ENCODE measurements at places on chromosomes 11 and 22. TPM values are rescaled to one million over a fixed set of nuclear protein-coding genes. Genes with fewer than 3 reads are reported as not detected.
A peak's percentile ranks its signal among the peaks of the same experiment; 100 is the strongest.

DNA sequence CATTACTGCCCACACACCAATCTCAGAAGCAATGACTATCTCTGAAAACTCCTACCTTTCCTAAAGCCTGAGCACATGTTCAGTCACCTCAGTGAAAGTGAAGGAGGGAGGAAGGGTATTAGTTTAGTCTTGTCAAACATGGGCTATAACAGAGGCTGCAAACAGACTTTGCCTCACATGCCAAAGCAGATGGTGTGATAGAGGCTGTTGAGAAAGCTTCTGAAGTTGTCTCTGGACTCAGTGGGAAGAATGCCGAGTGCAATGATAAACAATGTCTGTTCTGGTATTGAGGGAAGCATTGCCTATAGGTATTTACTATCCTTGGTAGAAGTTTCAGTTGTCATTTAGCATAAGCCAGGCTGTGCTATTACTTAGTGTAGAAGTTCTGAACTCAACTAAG lies 314.5 kb upstream of the CCDC90B start:
- no peak overlapping the region for H3K27ac ChIP-seq
- H3K4me1 ChIP-seq, result peaks cover 6% of the 10 kb centered on the region
- H3K27me3 ChIP-seq, result peaks cover 4% of the 10 kb centered on the region
- H3K36me3 ChIP-seq, result no peaks in the 10 kb centered on the region

GRCh38 chr11:69078930-69079605 lies 30.3 kb downstream of the TPCN2 start:
- no peak for DNase-seq
- peaks cover 3% of the 10 kb centered on the region for H3K36me3 ChIP-seq
- no peak overlapping the region for H3K4me3 ChIP-seq
- H3K27me3 ChIP-seq, result no peaks in the 10 kb centered on the region

GRCh38 chr22:29030016-29030617 lies 31.5 kb downstream of the C22orf31 start:
- no peak for DNase-seq
- H3K4me1 ChIP-seq, result peaks cover 60% of the 10 kb centered on the region
- no peaks in the 10 kb centered on the region for H3K27me3 ChIP-seq
- peaks cover 17% of the 10 kb centered on the region for H3K36me3 ChIP-seq
- H3K27ac ChIP-seq, result peak overlapping the region; percentile 94
- H3K4me3 ChIP-seq, result peak overlapping the region; percentile 83

YDJC gene
- 24.5 TPM for total RNA-seq

GRCh38 chr11:134573857-134574256 lies 161.8 kb upstream of the B3GAT1 start:
- H3K27me3 ChIP-seq, result peaks cover 17% of the 10 kb centered on the region
- no peaks in the 10 kb centered on the region for H3K4me1 ChIP-seq
- no peak for DNase-seq
- H3K36me3 ChIP-seq, result no peaks in the 10 kb centered on the region
- no peak overlapping the region for H3K27ac ChIP-seq

FGF4 gene
- total RNA-seq, result not detected

DNA sequence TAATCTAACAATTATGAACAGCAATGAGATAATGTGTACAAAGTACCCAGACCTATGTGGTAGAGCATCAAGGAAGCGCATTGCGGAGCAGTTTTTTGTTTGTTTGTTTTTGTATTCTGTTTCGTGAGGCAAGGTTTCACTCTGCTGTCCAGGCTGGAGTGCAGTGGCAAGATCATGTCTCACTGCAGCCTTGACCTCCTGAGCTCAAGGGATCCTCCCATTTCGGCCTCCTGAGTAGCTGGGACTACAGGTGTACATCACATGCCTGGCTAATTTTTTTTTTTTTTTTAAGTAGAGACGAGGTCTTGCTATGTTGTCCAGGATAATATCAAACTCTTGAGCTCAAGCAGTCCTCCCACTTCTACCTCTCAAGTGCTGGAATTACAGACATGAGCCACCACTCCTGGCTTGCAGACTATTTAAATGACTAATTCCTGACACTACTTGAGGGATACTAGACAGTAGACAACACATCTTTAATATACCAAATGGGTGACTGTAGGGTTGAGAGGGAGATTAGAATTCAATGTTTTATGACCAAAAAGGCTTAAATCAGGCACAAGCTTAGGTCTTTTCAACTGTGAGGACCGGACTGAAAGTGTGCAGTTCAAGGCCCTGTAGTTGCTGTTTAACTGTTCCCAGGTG lies 12.7 kb downstream of the OR51B4 start:
- H3K4me1 ChIP-seq, result no peaks in the 10 kb centered on the region
- H3K36me3 ChIP-seq, result no peaks in the 10 kb centered on the region
- no peak overlapping the region for H3K4me3 ChIP-seq
- H3K27ac ChIP-seq, result no peak overlapping the region

- no peaks in the 10 kb centered on the region for H3K36me3 ChIP-seq
- peaks cover 53% of the 10 kb centered on the region for H3K27me3 ChIP-seq
- H3K4me1 ChIP-seq, result no peaks in the 10 kb centered on the region
- no peak overlapping the region for H3K4me3 ChIP-seq
Observed at GRCh38 chr11:45704635-45705034, 39.2 kb upstream of the CHST1 start.

GRCh38 chr11:94017446-94017845 lies 3.7 kb upstream of the HEPHL1 start:
- no peaks in the 10 kb centered on the region for H3K36me3 ChIP-seq
- H3K27me3 ChIP-seq, result no peaks in the 10 kb centered on the region
- no peak overlapping the region for H3K4me3 ChIP-seq
- no peaks in the 10 kb centered on the region for H3K4me1 ChIP-seq
- no peak overlapping the region for H3K27ac ChIP-seq

GRCh38 chr11:62152245-62153086 lies 28.7 kb downstream of the INCENP start:
- no peaks in the 10 kb centered on the region for H3K27me3 ChIP-seq
- H3K4me3 ChIP-seq, result no peak overlapping the region
- H3K4me1 ChIP-seq, result no peaks in the 10 kb centered on the region

DNA sequence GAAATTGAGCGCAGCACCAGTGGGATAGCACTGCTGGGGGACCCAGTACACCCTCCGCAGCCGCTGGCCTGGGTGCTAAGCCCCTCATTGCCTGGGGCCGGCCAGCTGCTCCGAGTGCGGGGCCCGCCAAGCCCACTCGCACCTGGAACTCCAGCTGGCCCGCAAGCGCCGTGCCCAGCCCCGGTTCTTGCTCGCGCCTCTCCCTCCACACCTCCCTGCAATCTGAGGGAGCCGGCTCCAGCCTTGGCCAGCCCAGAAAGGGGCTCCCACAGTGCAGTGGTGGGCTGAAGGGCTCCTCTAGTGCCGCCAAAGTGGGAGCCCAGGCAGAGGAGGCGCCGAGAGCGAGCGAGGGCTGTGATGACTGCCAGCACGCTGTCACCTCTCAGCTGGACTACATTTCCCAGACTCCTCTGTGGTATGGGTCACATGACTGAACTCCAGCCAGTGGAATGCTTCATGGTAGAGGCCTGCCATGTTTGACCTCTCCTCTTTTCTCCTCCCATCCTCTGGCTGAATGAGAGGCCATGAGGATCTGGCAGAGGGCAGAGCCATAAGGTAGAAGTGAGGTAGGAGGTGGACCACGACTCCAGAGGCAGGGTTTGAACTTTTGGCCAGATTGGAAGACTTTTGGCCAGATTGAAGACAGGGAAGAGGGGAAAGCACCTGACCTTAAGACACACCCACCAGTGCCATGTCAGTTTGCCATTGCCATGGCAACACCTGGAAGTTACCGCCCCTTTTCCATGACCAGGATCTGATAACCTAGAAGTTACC lies 6.2 kb downstream of the MRGPRD start:
- no peak overlapping the region for H3K4me3 ChIP-seq
- H3K27ac ChIP-seq, result no peak overlapping the region
- H3K36me3 ChIP-seq, result no peaks in the 10 kb centered on the region
- H3K27me3 ChIP-seq, result no peaks in the 10 kb centered on the region

GRCh38 chr11:2704896-2705606 lies 5.3 kb upstream of the KCNQ1OT1 start:
- peaks cover 5% of the 10 kb centered on the region for H3K36me3 ChIP-seq
- no peaks in the 10 kb centered on the region for H3K27me3 ChIP-seq
- H3K4me1 ChIP-seq, result peaks cover 38% of the 10 kb centered on the region
- H3K27ac ChIP-seq, result peak overlapping the region; percentile 12

DNA sequence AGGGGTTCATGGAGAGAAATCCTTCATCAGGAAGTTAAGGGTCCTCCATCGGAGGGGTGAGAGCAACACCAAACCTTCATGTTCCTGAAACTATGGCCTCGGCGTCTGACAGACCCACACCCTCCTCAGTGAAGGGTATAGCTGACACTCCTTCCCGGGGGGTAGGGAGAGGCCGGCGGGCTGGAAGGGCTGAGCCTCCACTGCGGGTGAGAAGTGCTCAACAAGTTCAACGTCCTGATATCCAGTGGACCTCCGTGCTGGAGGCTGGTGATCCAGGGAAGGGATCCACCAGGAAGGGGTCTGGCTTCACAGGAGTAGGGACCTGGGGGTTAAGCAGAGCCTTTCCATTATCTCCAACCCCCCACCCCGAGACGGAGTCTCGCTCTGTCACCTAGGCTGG lies 12.3 kb downstream of the CARS1 start:
- no peak overlapping the region for H3K27ac ChIP-seq
- no peak for DNase-seq
- H3K4me3 ChIP-seq, result no peak overlapping the region
- H3K36me3 ChIP-seq, result peaks cover 4% of the 10 kb centered on the region
- no peaks in the 10 kb centered on the region for H3K4me1 ChIP-seq
- H3K27me3 ChIP-seq, result no peaks in the 10 kb centered on the region

DNA sequence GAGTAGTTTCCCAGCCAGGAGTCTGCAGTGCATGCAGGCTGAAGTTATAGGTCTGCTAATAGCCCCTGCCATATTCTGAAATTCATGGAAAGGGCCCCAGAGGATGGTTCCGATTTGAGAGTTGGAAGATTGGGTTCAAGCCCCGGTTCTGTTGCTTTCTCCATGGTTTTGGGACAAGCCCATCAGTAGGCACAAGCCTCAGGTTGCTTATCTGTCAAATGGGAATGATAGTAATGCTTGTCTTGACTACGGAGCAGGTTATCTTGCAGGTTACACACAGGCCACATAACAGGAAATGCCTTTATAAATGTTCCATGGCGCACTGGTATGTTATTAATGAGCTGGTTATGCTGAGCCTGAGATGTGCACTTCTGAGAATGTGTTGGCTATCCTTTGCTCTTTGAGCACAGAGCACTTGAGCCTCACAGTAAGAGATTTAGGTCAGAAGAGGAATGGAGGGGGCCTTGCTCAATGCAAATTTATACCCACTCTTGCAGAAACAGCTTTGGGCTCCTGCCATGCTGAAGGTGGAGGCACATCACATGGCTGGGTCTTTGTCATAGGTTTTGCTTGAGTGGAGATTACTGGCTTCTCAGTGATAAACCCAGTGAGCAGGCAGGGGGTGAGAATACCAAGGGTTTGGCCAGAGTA lies 47.1 kb downstream of the ZNRF3 start:
- no peak for DNase-seq
- no peak overlapping the region for H3K27ac ChIP-seq
- H3K36me3 ChIP-seq, result peaks cover 7% of the 10 kb centered on the region
- H3K4me1 ChIP-seq, result peaks cover 71% of the 10 kb centered on the region
- H3K4me3 ChIP-seq, result peak overlapping the region; percentile 18
- no peaks in the 10 kb centered on the region for H3K27me3 ChIP-seq

KRTAP5-10 gene
- not detected for total RNA-seq

GRCh38 chr11:76831686-76832310 lies 28.9 kb upstream of the ACER3 start:
- no peak for DNase-seq
- peaks cover 8% of the 10 kb centered on the region for H3K4me1 ChIP-seq
- no peak overlapping the region for H3K27ac ChIP-seq
- no peaks in the 10 kb centered on the region for H3K27me3 ChIP-seq
- H3K4me3 ChIP-seq, result no peak overlapping the region

- no peak for DNase-seq
- H3K4me1 ChIP-seq, result no peaks in the 10 kb centered on the region
- no peaks in the 10 kb centered on the region for H3K27me3 ChIP-seq
- no peak overlapping the region for H3K4me3 ChIP-seq
- H3K27ac ChIP-seq, result no peak overlapping the region
- no peaks in the 10 kb centered on the region for H3K36me3 ChIP-seq
Observed at GRCh38 chr11:87879118-87879517, 296.1 kb downstream of the RAB38 start.

- no peaks in the 10 kb centered on the region for H3K27me3 ChIP-seq
- H3K36me3 ChIP-seq, result no peaks in the 10 kb centered on the region
- DNase-seq, result no peak
- no peak overlapping the region for H3K27ac ChIP-seq
- H3K4me1 ChIP-seq, result no peaks in the 10 kb centered on the region
Observed at GRCh38 chr11:772429-773390, 4.6 kb downstream of the GATD1 start.

- H3K27me3 ChIP-seq, result no peaks in the 10 kb centered on the region
- no peak for DNase-seq
- H3K4me3 ChIP-seq, result no peak overlapping the region
- H3K4me1 ChIP-seq, result no peaks in the 10 kb centered on the region
- no peak overlapping the region for H3K27ac ChIP-seq
- no peaks in the 10 kb centered on the region for H3K36me3 ChIP-seq
Observed at GRCh38 chr11:88378422-88379066, 41.0 kb upstream of the CTSC start.

Data from type B pancreatic cell (in vitro differentiated cells).